ENCODE measurements at places on chromosomes 4 and X.

DNA sequence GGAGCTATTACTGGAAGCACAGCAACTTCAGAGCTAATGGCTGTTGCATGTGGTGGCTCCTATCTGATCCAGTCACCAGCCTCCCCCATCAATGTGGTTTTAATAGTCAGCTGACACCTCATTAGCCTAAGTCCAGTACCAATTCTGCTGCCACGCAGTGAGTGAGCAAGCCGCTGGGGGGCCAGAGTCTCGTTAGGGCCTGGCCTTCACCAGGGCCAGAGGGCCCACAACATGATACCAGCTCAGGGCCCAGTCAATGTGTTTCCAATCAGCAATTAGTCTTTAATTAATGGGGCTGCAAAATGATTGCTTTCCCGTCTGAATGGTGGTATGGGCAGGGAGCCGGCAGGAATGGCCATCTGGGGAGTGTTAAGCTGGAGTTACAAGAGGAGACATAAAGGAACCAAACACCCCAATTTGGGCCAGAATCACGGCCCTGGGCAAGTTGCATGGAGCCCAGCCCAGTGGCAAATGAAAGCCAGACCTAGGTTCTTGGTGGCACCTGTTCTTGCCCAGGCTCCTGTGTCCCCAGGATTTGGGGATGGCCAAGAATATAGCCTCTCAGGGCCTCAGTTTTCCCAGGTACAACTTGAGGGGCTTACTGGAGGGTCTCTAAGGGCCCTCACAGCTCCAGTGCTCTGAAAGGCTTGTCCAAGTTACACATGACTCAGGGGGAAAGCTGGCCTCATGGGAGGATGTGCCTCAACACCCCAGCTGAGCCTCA is 119.2 kb downstream of the EFNB1 start:
- no peak for DNase-seq

GRCh38 chr4:101933855-101934254 is 143.3 kb downstream of the BANK1 start:
- peak; percentile 40 for DNase-seq

GRCh38 chr4:82372517-82373485 is 990 bp downstream of the HNRNPD start:
- DNase-seq: peak; percentile 75

GRCh38 chrX:23937100-23937499 is 29.3 kb downstream of the CXorf58 start:
- DNase-seq: no peak

DNA sequence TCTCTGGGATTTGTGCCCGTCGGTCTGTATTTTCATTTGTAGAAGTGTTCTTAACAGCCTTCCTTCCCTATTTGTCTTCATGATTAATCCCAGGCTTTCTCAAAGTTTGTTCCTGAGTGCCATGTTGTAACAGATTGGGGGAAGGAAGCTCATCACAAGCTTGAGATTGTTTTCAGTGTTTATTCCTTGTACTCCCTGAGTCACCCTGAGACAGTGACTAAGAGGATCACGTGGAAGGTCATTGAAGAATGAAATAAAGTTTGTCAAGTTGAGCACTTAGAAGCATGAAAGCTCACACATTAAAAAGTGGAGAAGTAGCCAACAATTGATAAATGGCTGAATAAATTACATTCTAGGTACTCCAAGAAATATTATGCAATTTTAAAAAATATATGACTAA is 153.5 kb upstream of the FAM241A start:
- no peak for DNase-seq

Measured in NCI-H2081 (cell line).